ENCODE measurements at places on chromosomes 1 and 21. TPM values are rescaled to one million over a fixed set of nuclear protein-coding genes. Genes with fewer than 3 reads are reported as not detected.

AHCTF1 gene
- 43.1 TPM for total RNA-seq

OLIG2 gene
- 5.8 TPM for total RNA-seq

LCE2B gene
- not detected for total RNA-seq

LCE3E gene
- not detected for total RNA-seq

TMEM54 gene
- total RNA-seq: 10.6 TPM

VCAM1 gene
- total RNA-seq: 17.2 TPM

FCRL1 gene
- total RNA-seq: 0.44 TPM

KANK4 gene
- total RNA-seq: 18.5 TPM

NCAM2 gene
- total RNA-seq: 24.0 TPM

OVAAL gene
- total RNA-seq: not detected

ADCY10 gene
- total RNA-seq: 0.49 TPM

HAO2 gene
- not detected for total RNA-seq

TLR5 gene
- total RNA-seq: 4.9 TPM

UBE2U gene
- total RNA-seq: 0.33 TPM

HHIPL2 gene
- 0.27 TPM for total RNA-seq

NDC1 gene
- total RNA-seq: 27.8 TPM

CD1D gene
- total RNA-seq: 2.7 TPM

FAM177B gene
- 0.82 TPM for total RNA-seq

RGS18 gene
- total RNA-seq: 3.4 TPM

SLAMF1 gene
- total RNA-seq: not detected

HCRTR1 gene
- not detected for total RNA-seq

CFHR1 gene
- not detected for total RNA-seq

FOXO6 gene
- total RNA-seq: 26.5 TPM

SAMSN1 gene
- total RNA-seq: 41.3 TPM

ANKRD65 gene
- total RNA-seq: 8.1 TPM

XCL1 gene
- not detected for total RNA-seq

GPR37L1 gene
- total RNA-seq: 0.88 TPM

NBPF14 gene
- 41.9 TPM for total RNA-seq

AKIRIN1 gene
- 43.0 TPM for total RNA-seq

RSPH1 gene
- 1.2 TPM for total RNA-seq

C1orf50 gene
- total RNA-seq: 7.8 TPM

SLC25A34 gene
- total RNA-seq: 3.4 TPM

ASCL5 gene
- not detected for total RNA-seq

CELA2A gene
- not detected for total RNA-seq

SPOCD1 gene
- 1.1 TPM for total RNA-seq

NHLH1 gene
- total RNA-seq: 2.7 TPM

HSPA6 gene
- 105 TPM for total RNA-seq

ZNF593OS gene
- total RNA-seq: 41.3 TPM

KIRREL1 gene
- total RNA-seq: 80.8 TPM

CYP4A22 gene
- total RNA-seq: not detected

PIGR gene
- total RNA-seq: 23.3 TPM

UMODL1 gene
- 0.16 TPM for total RNA-seq

ZNF678 gene
- 47.1 TPM for total RNA-seq

RHBG gene
- total RNA-seq: not detected

TFF3 gene
- total RNA-seq: 3.6 TPM

MYOG gene
- total RNA-seq: 19.8 TPM
